Cortex of kidney (tissue), 1 donor: ENCODE measurements at places on chromosomes 5 and 9.

DNA sequence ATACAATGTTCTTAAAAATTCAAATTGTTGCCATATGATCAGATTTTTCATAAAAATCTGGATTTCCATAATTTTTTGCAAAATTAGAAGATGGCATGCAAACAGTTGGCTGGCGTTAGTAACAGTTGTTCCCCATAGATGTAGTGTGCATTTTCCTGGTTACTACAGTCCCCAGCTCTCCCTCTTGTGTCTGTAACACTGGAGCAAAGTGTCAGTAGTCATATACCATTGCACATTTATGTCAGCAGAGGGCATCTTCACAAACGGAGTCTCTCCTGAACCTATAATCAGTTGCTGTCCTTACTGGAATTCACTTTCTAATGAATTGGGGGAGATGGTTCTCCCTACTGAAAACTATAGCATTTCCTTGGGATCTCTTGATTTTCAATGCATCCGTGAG, 44.7 kb upstream of the DMAC1 start:
- DNase-seq, result no peak

GRCh38 chr5:55146080-55146479, 13.9 kb upstream of the GPX8 start:
- no peak for DNase-seq

DNA sequence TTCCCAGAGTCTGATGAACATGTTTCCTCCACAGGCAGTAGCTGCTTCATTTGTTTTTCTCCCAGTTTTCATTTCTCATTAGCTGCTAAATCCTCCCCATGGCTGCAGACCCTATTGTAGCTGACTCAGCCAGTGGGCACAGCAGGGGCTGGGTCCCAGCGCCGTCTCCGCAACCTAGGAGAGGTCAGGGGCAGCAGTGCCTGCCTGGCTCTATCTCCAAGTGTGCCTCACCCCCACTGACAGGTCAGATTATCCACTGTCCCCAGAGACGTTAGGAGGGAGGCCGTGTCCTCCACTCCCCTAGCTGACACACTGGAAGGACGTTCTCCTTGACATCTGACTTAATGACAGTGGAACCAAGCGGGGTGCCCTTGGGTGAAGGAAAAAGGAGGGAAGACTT, 31.1 kb downstream of the KCNIP1 start:
- DNase-seq, result no peak

DNA sequence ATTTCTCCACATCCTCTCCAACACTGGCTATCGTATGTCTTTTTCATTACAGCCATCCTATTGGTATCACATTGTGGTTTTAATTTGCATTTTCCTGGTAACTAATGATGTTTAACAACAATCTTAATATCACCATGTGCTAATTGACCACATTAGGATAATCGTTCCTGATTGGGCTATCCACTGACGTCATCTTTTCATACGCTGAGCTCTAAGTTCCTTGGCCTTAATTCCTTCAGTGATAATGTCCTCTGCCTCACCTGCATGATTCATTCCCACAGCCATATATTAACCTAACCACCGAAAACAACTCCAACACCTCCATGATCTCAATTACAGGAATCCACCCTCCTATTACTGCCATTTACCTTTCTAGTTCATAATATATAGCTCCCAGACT, 547.9 kb upstream of the BRINP1 start:
- no peak for DNase-seq

GRCh38 chr5:111386832-111387162, 125.5 kb downstream of the STARD4 start:
- no peak for DNase-seq

DNA sequence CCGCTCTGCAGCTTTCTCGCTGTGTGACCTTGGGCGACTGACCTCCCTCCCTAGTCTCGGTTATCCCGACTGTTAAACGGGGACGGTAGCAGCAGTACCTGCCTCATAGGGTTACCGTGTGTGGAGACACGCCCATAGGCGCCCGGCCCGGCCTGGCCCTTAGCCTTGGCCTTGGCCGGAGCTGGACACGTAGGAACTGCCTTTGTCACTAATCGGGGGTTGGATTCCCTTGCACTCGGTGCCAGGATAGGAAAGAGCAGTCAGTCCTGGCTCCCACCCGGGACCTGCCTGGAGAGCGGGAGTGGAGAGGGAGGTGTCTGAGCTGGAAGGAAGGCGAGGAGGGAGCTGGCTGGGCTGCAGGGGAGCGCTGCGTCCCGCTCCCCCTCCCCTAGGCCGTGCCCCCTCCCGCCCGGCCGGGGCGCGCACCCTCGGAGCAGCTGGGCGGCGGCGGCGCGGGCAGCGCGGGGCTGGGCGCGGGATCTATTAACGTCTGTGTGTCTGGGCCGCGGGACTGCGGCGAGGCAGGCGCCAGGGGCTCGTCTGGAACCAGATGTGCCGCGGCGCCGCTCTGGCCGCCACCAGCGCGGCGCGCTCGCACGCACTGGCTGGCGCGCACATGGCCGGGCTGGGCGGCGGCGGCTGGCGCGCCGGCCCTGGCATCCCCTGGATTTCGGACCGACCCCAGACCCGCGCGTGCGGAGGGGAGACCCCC, 31.7 kb downstream of the PRRX2 start:
- no peak for DNase-seq

DNA sequence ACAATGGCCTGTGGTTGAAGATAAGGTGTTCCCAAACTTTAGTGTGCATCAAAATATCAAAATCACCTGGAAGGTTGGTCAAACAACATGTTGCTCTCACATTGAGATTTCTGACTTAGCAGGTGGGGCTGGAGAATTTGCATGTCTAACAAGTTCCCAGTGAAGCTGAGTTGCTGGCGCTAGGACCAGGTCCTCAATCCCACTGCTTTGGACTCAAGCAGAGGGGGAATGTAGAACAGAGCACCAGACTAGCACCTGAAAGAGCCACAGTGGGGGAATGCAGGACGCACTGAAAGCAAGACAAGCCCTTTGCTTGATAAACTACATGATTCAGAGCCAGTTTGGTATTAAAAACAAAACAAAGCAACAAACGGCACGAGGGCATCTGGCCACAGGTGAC, 458.1 kb downstream of the MTRR start:
- DNase-seq, result no peak

- DNase-seq, result no peak
These were observed 6.0 kb downstream of the PTTG1 start for GRCh38 chr5:160427607-160428006.

GRCh38 chr5:71586052-71586940, 844 bp upstream of the MCCC2 start:
- DNase-seq, result no peak

- DNase-seq, result no peak
These were observed 10.8 kb upstream of the IFNA2 start for GRCh38 chr9:21395778-21396717.

DNA sequence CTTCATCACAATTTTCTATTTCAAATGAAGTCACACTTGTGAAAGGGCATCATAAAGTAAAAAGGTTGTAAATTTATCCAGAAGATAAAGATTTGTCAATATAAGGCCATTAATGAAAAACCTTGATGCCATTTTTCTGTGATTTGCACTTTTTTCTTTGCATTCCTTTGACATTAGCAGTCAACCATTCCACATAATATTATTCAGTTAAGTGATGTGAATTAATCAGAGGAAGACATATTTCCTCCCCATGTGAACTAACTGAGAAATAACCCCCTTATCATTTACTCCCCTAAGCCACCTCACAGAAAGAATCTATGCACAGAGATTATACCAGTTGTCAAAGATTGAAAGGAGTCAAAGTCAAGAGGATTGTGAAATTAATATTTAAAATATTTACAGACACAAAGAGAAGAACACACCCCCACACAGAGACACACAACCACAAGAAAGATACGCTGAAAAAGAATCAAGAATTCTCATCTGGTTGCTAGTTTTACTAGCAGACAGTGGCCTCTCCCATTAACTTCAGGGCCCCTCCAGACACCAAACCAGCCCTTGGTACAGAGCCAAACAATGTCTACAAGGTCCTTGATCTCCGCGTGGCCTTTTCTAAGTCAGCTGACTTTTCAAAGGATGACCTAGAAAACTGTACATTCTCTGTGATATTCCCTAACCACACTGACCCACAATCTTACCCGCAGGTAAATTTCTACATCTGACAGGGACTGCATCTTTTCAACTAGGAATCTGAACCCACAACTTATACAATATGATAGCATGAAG, 29.5 kb downstream of the GNAQ start:
- DNase-seq, result no peak

DNA sequence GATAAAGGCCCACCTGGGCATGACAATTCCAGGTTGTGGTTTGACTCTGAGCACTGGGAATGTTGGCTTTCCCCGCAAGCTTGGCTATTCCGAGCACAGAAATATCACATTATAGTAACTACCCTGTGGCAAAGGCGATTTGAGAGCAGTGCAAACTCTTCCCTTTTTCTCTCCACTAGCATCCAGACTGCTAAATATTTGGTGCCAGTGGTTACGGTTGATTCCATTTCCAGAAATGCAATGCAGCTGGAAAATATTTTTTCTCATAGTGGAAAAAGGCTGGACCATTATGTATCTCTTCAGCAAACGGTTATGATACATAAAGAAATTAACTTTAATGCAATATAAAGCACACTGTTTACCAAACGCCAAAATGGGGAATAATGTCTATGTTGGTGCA, 158.0 kb downstream of the ENC1 start:
- no peak for DNase-seq

DNA sequence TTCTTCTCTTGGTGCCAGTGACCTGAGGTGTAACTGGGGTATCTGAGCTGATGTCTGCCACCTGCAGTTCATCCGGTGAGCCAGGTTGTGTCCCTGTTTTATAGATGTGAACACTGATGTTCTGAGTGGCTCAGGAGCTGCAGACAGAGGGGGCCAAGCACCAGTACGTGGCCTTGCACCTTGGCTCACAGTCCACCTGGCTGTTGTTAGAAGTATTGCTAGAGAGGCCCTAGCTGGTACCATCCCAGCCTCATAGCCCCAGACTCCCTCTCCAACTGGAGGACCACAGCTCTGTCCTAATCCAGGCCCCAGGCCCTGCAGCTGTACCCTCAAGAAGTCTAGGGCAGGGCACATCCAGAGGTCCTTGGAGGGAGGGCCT, 16.2 kb downstream of the PHF2 start:
- no peak for DNase-seq

DNA sequence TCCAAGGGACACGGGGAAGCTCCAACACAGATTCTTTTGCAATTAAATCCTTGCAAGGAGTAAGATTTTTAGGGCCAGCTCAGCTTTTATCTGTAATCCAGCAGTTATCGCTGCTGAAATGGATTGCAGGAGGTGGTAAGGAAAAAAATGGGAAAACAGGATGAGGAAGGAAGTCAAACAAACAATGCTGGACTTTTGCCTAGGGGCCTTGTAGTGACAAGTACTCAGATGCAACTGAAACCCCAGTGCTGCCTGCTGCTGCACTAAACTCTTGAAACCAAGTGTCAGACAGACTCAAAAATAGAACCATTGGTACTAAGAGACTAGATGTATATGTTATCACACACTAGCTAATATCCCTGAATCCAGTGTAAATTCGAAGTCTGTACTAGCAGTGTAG, 309.2 kb downstream of the CTNND2 start:
- no peak for DNase-seq

DNA sequence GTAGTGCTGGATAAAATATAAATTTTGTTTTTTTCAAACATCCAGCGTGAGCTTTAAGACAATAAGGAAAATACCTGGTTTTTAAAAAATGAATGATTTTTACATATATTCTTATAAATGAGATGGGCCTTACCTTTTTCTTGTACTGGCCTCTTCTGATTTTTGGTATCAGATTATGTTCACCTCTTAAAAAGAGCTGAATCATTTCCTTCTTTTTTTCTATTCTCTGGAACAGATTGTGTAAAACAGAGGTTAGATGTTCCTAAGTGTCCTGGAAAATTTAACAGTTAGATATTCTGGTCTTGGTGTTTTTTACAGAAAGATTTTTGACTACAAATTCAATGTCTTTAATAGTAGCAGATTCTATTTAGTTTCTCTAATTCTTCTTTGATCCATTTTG, 74.6 kb downstream of the NDUFAF2 start:
- no peak for DNase-seq

GRCh38 chr5:1108865-1109174, 3.0 kb downstream of the SLC12A7 start:
- DNase-seq, result no peak

DNA sequence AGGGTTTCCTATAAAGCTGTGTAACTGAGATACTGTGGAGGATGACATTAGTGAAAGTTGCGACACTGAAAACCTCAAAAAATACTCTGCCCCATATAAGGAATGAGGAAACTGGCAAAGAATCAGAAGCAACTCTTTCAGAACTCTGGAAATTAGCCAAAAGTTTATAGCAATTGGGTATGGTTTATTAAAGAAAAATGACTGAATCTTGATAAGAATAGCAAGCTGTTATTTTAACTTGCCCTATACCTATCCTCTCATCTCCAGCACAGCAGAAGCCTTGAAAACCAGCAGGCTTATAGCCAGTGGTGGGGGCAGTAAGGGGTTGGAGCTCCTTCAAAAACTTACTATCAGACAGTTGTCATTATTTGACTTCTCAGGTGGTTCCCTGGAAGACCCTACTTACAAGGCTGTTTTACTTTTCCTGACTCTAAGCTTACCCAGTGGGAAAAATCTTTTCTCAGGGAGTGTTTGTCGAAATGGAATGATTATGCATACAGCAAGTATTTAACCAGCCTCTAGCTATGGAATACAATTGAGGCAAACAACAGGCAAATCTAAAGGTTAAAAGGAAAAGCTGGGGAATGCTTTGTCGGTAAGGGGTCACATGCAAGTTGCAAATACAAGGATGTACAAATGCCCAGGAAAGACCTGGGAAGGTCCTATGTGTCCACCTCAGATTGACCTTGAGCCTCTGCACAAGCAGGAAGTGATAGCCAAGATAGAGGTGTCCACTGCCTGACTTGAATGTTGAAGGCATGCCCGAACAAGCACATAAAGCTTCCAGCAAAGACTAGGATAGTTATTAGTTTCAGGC, 21.0 kb upstream of the FAM151B start:
- no peak for DNase-seq

GRCh38 chr9:102966999-102967398, 28.1 kb upstream of the CYLC2 start:
- DNase-seq, result no peak

DNA sequence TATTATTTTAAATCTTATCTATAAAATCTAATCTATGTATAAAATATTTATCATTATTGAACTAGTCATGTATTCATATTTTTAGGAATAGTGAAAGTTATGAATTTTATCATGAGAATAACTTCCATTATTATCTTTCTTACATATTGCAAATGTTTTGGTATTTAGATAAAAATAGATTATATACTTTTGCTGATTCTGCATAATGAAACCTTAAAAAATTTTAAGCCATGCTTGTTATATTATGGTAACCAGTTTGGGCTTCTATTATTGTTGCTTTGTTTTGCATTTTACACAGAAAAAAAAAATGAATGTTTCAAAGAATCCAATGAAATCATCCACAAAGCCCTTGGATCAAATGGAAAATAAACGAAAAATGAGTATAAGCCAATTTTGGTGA, 772.5 kb downstream of the NR2F1-AS1 start:
- DNase-seq, result no peak

DNA sequence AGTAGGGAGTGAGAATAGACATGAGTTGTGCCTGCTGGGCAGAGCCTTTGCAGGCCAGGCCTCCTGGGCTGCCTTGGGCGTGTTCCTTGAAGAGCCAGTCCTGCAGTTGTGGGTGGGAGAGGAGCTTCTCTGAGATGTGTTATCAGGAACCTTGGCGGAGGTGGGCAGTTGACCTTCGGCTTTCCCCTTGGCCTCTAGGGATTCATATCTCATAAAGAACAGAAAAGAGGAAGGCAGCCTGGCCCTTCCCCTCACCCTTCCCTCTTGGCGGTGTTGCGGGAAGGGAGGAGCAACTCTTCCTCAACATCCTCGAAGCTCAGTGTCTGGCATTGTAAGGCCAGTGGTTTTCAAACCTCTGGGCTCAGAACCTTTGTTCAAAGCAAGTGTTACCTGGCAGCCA, 59.2 kb downstream of the DAPK1 start:
- DNase-seq, result no peak
